Stimulated activated CD4-positive, alpha-beta T cell treated with anti-CD3 and anti-CD28 coated beads, Interleukin-1b, Interleukin-23, amount 100 ng/mL, for 1 hour (primary cell): ENCODE measurements at places on chromosomes 5 and 9.

- DNase-seq: no peak
These were observed 11.1 kb downstream of the EXD3 start for GRCh38 chr9:137411645-137412380.

DNA sequence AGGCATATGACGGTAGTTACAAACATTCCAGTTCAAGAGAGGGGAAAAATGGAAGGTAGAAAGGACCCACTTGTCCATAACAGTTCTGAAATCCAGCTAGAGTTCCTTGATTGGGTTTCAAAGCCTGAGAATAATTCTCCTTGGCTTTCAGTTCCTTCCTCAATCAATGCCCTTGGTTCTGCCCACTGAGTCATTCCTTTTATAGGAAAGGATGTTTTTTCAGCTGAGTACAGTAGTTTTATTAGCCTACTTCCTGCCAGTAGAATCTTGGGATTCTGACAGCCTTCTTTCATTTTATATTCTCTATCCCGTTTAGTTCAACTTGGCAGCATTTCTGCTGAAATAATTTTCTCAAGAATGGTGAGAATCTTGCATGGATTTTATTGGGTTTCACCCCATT is 386.9 kb upstream of the SMC2 start:
- no peak for DNase-seq

DNA sequence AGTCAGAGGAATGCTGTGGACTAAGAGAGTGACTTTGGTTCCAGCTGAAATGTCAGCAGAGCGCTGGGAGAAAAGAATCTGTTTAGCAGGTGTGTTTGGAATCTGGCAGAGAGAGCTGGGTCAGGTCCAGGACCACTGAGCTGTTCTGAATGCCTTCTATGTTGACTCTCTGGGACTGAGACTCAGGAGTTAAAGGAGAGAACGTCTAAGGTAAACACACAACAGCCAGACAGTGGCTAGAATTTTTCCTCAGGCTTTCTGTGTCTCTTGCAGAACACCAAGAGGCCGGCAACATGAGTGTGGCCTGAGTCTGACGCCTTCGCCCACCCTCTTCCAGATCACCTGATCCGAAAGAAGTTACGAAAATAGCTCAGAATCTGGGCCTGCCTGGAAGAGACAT is 107.2 kb upstream of the ZNF462 start:
- DNase-seq: no peak

DNA sequence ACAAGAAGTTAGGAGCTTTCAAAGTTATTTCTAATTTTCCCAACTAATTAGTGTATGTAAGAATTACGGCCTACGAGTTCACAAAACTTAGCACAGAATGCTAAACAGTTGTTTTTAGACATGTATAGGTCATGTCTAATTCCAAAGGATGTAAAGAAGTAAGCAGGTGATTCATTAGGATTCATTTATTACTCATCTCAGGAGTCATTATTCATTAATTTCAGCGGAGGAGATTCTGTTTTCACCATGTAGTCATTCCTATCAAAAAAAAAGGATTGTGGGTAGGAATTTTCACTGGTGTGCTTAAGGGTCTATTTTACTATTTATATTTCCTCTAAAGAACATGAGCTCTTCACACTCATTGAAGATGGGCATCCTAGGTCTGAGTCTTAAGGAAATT is 532.2 kb downstream of the ACTL7B start:
- DNase-seq: no peak

GRCh38 chr9:98362624-98363252 is 107.3 kb upstream of the TBC1D2 start:
- no peak for DNase-seq

GRCh38 chr5:150119421-150120061 is 33.2 kb upstream of the CSF1R start:
- DNase-seq: no peak

GRCh38 chr5:72138943-72139521 is 31.8 kb downstream of the MAP1B start:
- DNase-seq: no peak

GRCh38 chr5:67831048-67831447 is 384.5 kb upstream of the PIK3R1 start:
- no peak for DNase-seq

DNA sequence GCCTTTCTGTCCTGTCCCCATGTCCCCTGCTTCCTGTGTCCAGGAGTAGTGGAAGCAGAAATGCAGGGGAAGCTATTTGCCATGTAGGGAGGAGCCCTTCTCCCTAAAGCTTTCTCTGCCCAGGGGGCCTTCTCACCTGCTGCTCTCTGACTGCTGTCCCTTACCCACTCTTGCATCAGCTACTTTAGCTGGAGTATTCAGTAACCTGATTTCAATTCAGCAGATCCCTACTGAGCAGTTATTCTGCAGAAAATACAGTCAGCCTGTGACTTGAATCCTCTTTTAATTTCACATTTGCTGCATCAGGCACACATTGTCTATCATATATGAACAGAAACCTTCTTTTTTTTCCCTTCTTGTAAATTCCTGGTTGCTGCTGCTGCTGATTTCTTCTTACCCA is 90.4 kb downstream of the MVB12B start:
- DNase-seq: no peak

- DNase-seq: no peak
These were observed 615.7 kb downstream of the GABRG2 start for GRCh38 chr5:162683284-162683683.

DNA sequence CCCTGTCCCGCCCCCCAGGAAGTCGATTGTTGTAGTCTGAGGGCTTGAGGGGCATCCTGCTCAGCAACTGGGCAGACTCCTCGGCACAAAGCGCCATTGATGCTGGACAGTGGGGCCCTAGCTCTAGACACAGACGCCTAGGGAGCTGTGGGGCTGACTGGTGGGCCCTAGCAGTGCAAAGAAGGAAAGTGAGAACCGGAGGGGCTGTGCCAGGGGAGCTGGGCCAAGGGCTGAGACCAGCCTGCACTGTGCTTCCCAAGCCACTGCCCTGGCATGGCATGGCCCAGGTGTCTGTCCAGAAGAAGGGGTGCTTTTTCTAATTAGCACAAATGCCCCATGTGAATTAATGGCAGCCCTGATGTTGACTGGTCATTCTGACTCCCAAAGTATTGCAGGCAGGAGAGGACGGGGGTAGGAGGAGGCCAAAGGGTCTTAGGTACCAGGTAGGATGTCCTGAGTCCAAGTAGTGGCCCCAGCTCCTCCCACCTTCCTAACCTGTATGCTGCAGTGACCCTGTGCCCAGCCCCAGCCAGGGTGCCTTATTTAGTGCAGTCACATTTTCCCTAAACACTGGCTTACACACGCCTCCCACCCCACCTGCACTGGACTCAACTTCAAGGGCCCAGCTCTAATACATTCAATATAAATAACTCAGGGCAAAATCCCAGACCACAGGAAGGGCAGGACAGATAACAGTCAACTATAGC is 15.9 kb downstream of the TCF7 start:
- no peak for DNase-seq

DNA sequence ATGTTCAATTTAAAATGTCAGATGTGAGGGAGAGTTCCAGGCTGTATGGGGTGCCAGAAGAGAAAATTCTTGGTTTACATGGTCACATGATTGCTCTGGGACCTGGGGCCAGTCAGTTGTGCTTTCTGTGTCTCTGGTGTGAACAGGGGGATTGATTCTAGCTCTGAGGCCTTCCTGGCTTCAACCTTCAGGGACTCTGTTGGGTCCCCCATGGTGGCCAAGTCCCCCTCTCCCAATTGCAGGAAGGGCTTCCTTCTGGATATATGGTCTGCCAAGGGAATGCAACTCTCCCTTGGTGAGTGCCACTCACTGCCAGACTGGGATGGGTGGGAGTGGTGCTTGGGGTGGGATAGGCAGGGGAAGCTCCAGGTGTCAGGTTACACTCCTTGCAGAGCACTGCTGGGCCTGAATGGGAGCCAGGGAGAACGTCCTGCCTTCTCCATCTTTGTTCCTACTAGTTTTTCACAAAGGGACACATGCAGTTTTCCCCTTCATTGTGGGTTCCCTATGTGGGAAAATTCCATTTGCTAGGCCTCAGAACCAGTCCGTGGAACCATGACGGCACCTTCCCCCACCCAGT is 153.2 kb downstream of the MELK start:
- DNase-seq: no peak

GRCh38 chr5:161547738-161548486 is 1.4 kb upstream of the GABRB2 start:
- DNase-seq: no peak

- DNase-seq: no peak
These were observed 21.7 kb downstream of the TCF7 start for GRCh38 chr5:134136221-134136631.

GRCh38 chr5:131999041-131999440 is 12.4 kb downstream of the ACSL6 start:
- DNase-seq: no peak
